ENCODE measurements at places on chromosomes 6 and 20.
A peak's percentile ranks its signal among the peaks of the same experiment; 100 is the strongest.

DNA sequence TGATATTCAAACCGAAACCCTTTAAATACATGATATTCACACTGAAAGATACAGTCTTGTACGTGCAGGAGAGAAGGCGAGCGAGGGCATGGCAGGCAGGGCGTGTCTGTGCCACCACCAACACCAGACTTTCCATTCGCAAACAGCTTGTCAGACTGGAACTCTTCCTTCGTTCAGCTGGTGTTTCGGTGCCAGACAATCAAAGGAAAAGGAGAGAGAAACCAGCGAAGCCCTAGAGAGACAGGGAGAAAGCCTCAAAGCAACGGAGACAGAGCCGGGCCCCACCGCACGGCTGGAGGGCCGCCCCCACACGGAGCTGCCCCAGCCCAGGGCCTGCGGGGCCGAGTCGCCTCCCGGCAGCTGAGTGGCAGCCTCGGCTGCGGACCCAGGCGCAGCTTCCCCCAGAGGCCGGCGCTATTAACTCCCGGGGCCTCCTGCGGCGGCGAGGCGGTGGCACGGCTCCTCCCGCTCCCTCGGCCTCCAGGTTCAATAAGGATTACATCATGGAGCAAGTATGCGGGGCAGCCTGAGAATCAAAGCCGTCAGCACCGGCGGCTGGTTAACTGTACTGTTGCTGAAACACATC is 32.1 kb upstream of the NR2E1 start:
- DNase-seq = no peak

DNA sequence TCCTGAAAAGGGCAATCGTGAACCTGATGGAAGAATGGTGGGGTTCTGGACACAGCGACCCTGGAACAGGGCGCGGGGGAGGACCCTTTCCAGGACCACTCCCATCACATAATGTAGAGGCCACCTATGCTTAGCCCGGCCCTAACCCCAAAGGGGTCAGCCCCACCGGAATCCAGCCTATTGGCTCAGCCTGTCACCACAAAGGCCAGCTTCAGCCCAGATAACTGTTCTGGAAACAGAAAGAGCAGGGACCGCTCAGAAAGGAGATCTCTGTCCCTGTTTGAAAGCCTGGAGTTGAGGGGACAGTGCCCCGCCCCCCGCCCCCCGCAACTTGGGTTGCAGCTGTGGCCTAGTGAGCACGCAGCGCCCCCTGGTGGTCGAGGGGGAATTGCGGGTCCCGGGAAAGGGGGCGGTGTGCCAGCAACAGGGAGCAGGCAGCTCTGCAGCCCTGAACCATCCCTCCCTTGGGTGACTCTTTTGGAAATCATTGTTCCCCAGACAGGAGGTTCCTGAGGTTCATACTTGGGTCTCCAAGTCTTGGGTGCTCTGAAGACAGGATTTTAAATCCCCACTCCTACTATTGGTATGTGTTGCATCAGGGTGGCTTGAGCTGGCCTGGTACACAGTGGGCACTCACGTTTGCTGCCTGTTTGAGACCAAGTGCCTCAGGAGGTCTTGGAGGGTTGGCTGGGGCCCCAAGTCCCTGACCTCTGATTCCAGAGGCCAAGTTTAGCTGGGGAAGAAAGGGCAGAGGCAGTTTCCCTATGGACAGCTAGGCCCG is 1.5 kb downstream of the SIGLEC1 start:
- peak; percentile 58 for DNase-seq

DNA sequence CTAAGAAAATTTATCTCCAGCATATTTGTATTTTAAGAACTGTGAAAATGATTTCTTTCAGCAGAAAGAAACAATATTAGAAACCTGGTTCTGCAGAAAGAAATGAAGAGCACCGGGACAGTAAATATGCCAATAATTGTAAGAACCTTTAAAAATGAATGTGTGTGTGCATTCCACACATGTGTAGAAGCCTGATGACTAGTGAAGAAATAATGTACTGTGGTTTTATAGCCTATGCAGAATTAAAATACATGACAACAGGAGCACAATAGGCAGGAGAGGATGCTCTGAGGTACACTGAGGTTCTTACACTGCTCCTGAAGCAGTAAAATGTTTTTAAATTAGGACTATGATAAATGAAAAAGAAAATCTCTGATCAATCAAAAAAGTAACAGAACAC is 48.9 kb downstream of the SNX14 start:
- DNase-seq = no peak

- no peak for DNase-seq
These were observed 644.3 kb upstream of the AGPAT4 start for GRCh38 chr6:161918109-161918531.

DNA sequence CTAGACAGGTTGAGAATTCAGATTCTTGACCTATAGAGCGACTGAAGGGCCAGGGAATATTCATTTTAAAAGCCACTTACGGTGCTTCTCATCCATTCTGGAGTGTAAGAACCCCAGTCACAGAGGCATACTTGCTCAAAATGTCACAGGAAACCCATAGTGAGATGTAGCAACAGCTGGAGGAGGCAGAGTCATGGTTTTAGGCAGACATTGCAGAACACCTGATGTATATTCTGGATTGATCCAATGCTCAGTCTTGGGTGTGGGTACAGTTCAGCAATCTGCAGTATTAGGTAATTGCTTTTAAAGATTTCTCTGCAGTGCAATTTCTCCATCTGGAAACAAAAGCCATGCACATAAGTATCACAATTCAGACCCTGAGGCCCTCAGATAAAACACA is 137.4 kb upstream of the SLC22A23 start:
- DNase-seq = no peak

GRCh38 chr20:833121-833449 is 430 bp upstream of the FAM110A start:
- no peak for DNase-seq

- DNase-seq = no peak
These were observed 120.3 kb upstream of the MOCS1 start for GRCh38 chr6:40054602-40055001.

- DNase-seq = no peak
These were observed 210.4 kb downstream of the KCNQ5 start for GRCh38 chr6:72832271-72832670.

DNA sequence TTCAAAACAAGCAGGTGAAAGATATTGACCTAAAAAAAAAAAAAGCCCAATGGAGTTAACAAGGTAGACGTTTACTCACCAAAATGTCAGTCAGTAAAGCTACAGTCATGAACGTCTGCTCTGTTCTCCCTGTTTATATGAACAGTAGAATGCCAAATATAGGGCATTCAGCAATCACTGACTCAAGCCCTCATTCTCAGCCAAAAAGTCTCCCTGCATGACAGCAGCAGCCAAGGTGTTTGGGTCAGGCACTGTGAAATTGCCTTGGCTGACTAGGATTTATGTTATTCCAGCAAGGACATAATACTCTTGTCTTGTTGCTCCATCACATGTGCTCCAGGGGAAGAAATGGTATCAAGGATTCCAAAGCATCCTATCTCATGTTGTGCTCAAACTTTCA is 194.7 kb upstream of the RSPO3 start:
- no peak for DNase-seq

GRCh38 chr6:36442103-36442670 is 467 bp downstream of the PXT1 start:
- peak; percentile 11 for DNase-seq

- DNase-seq = no peak
These were observed 39.4 kb upstream of the SPDEF start for GRCh38 chr6:34595332-34596184.

GRCh38 chr6:4907602-4908001 is 96.2 kb downstream of the RPP40 start:
- DNase-seq = no peak

DNA sequence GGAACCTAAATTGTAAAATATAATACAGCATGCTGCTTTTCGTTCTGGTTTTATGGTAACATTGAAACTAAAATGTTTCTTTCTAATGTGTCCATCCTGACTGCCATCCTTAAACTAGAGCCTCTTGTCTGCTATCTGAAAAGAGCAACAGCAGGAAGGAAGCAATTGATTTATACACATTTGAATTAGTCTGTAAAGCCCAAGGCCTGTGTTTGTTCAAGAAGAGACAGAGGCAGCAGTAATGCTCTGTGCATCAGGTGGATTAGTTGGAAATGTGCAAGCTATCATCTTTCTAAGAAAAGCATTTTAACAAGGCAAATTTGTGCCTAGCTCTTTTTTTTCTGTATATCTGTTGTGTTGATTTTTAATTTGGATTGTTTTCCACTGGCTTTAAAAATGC is 128.6 kb downstream of the SCAF8 start:
- DNase-seq = no peak

DNA sequence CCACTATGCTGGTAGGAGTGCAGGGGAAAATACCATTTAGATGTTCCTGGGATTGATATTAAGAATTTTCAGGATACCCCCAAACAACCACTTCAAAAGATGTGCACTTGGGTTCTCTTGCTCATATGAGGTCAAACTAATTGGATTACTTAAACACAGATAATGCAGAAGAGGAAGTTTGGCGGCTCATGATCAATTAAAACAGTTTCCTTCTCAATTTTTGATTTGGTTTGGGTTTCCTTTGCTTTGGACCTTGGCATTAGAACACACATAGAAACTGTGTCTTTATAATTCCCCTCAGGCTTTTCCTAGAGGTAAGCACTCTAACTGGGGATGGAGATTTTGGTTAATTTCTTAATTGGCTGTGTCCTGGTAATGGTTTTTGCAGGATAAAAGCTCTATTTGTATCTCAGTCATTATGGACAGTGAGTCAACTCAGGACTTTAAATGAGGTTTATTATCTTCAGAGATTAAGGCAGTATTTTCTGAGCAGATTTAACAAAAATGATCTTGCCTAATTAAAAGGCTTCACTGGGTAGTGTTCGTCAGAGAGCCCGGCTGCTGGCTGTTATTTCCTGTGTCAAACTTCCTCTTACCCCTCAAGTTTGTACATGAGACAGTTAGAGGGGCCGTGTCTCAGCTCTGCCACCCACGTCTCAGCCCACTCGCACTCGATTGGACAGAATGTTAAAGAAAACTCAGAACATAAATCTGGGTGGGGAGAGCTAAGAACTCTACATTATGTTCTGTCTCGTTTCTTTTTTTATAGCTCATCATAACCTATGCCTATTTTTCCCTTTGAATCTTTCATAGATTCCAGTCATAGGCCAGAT is 50.3 kb upstream of the PREP start:
- peak; percentile 77 for DNase-seq

DNA sequence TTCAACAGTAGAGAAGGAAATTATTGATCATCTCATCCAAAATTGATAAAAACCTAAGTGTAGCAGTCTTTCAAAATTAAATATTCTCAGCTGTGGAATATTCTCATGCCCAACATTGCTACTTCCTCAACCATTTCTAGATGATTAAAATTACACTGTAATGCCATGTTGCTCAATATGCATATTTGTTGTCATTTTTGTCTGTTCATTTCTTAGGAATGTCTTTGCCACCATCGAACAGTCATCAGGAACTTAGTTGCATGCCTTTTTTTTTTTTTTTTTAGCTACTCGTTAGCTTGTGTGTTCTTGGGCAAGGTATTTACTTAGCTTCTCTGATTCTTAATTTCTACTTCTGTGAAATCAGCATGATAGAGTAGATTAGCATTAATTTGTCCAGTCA is 188.6 kb downstream of the DTNBP1 start:
- no peak for DNase-seq

- DNase-seq = no peak
These were observed 215.5 kb upstream of the MCHR2 start for GRCh38 chr6:100209323-100210136.

- DNase-seq = no peak
These were observed 678.6 kb downstream of the MAFB start for GRCh38 chr20:40010483-40010882.

DNA sequence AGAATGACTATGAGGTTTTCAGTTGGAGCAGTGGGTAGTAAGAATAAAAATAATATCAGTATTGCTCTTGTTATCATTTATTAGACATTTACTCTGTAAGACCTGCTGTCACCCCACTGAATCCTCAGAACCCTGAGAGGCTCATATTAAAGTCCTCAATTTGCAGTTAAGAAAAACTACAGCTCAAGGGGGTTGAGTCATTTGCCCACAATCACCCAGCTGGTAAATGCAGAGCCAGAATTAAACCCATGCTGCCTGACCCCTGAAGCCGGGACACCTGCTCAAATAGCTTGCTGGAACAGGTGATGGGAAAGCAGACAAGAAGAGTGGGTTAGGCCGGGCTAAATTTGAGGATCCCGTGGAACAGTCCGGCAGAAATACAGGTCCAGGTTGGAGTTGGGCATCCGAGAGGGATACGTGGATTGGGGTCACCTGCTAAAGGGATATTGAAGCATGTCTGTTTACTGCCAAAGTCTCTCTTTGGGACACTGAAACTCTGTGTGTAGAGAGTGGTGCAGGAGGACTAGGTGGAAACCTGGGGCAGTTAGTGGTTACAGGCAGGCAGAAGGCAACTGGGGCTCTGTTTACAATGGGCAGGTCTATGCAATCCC is 344.1 kb downstream of the CDC5L start:
- no peak for DNase-seq

DNA sequence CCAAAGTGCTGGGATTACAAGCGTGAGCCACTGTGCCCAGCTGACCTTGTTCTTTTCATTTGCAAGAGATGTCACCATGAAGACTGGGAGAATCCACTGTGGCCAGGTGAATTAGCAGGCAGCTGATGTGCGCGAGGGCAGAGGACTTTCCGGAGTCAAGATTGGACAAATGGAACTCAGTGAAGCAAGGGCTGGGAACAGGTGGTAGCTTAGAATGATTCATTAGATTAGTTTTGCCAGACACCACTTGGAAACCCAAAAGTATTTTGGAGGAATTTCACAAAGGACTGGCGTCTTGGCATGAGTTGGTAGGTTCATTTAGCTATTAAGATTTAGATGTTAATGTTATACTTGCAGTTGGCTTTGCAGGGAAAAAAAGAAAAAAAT is 4.7 kb upstream of the AKAP7 start:
- DNase-seq = no peak

GRCh38 chr6:134020071-134020470 is 32.4 kb downstream of the SLC2A12 start:
- no peak for DNase-seq

DNA sequence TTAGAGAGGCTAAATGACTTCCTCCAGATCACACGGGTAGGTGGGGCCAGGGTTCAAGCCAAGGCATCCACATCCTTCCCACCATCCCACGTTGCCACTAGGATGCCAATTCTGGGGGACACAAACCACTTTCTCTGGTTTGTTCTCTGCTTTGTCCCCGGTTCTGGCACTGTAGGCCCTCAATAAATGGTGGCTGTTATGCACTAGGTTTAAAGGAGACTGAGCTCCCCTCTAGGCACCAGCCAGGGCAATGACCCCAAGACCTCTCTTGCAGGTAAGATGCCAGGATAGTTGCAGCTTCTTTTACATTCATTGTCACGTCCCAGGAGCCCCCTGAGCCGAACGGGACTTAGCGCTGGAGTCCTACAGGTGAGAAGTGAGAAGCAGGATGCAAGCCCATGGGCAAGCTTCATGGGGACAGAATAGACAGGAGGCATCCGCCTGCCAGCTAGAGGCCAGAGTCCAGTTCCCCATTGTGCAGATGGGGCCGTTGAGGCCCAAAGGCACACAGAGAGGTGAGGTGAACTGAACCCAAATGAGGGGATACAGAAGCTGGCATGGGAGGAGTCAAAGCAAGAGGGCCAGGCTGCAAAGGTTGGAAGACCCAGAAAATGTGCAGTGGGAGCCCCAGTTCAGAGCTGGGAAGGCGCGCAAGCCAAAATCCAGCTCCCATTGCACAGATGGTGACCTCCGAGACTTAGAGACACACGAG is 677 bp downstream of the PXMP4 start:
- no peak for DNase-seq
